HepG2 (cell line): ENCODE measurements at places on chromosomes 7 and 10.

GRCh38 chr7:33143996-33144718, 14.8 kb downstream of the BBS9 start:
- H3K4me1 ChIP-seq, result peaks cover 15% of the 10 kb centered on the region
- H3K27ac ChIP-seq, result no peak overlapping the region
- DNase-seq, result peak; percentile 28
- H3K4me3 ChIP-seq, result no peak overlapping the region
- H3K27me3 ChIP-seq, result no peaks in the 10 kb centered on the region; the same call in 1 of the 2 replicates

GRCh38 chr7:94245500-94245899, 149.2 kb upstream of the COL1A2 start:
- no peaks in the 10 kb centered on the region for H3K4me1 ChIP-seq
- H3K4me3 ChIP-seq, result no peak overlapping the region
- no peak overlapping the region for H3K27ac ChIP-seq
- no peaks in the 10 kb centered on the region for H3K27me3 ChIP-seq

GRCh38 chr10:70970830-70971229, 82.5 kb upstream of the PCBD1 start:
- no peaks in the 10 kb centered on the region for H3K27me3 ChIP-seq
- no peak for DNase-seq
- H3K4me3 ChIP-seq, result no peak overlapping the region
- H3K4me1 ChIP-seq, result no peaks in the 10 kb centered on the region

- H3K27ac ChIP-seq, result no peak overlapping the region
- DNase-seq, result no peak
- H3K4me3 ChIP-seq, result no peak overlapping the region
- no peaks in the 10 kb centered on the region for H3K36me3 ChIP-seq
- H3K4me1 ChIP-seq, result no peaks in the 10 kb centered on the region
- no peaks in the 10 kb centered on the region for H3K27me3 ChIP-seq
Observed at GRCh38 chr10:10996966-10997620, 20.6 kb upstream of the CELF2 start.

- DNase-seq, result peak; percentile 18
- H3K4me3 ChIP-seq, result no peak overlapping the region
- peaks cover 46% of the 10 kb centered on the region for H3K4me1 ChIP-seq
- no peak overlapping the region for H3K27ac ChIP-seq
- no peaks in the 10 kb centered on the region for H3K27me3 ChIP-seq
Observed at GRCh38 chr7:149330914-149331567, 69.0 kb downstream of the ZNF783 start.

GRCh38 chr7:30842542-30843451, 68.9 kb upstream of the AQP1 start:
- no peak overlapping the region for H3K27ac ChIP-seq
- H3K4me1 ChIP-seq, result no peaks in the 10 kb centered on the region
- 0 out of 2 replicates have a peak, but pooled peaks cover 4% of the 10 kb centered on the region for H3K27me3 ChIP-seq
- no peak for DNase-seq
- H3K36me3 ChIP-seq, result no peaks in the 10 kb centered on the region

DNA sequence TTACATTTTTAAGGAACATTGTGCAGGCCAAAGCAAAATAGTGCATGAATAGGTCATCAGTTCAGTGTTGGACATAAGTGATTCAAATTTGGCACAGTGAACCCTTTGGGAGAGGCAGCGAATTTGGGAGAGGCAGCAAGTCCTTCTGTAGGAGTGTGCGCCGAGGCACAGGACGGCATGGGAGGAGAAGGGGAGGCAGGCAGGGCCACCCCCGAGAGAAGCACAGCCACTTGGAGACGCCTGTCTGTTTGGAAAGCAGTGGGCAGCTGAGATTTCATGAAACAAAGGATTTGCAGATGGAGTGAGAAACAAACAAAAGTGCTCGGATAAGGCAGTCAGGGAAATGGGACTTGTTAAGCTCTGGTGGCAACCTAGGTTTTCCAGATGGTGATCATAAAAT, 30.6 kb downstream of the VIPR2 start:
- no peaks in the 10 kb centered on the region for H3K4me1 ChIP-seq
- DNase-seq, result no peak
- peaks cover 80% of the 10 kb centered on the region for H3K27me3 ChIP-seq
- no peak overlapping the region for H3K4me3 ChIP-seq

DNA sequence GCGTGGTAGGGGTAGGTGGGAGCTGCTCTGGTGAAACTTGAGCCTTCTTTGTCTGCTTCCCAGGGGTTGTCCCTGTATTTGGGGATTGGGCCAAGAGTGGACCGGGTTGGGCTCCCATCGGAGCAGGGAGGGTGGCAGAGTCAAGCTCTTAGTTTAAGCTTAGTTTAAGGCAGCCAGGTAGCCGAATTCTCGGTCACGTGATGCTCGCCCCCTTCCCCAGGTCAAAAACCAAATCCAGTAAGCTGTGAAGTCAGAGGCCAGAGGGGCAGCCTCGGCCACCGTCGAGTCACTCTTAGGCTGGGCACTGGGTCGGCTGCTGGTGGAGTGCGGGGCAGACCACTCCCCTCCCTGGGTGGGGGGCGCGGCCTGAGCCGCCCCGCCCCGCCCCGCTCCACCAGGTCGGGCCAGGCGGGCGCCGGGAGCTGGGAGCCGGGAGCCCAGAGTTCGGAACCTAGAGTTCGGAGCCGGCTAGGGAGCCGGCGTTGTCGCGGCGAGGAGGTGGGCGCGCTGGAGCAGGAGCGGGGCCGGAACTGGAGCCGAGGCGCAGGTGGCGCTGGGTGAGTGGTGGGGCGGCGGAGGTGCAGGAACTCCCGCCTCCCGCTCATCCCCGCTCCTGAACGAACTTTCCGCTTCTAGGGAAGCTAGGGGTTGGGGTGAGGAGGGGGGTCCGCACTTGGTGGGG, 2.8 kb upstream of the LZTS2 start:
- DNase-seq, result no peak
- no peaks in the 10 kb centered on the region; the same call in 2 of the 3 replicates for H3K27me3 ChIP-seq
- peak overlapping the region; percentile 71 for H3K4me3 ChIP-seq
- H3K4me1 ChIP-seq, result peaks cover 27% of the 10 kb centered on the region
- peaks cover 8% of the 10 kb centered on the region for H3K36me3 ChIP-seq

- H3K36me3 ChIP-seq, result no peaks in the 10 kb centered on the region
- no peaks in the 10 kb centered on the region for H3K27me3 ChIP-seq
- no peak overlapping the region for H3K4me3 ChIP-seq
- H3K27ac ChIP-seq, result no peak overlapping the region
- peaks cover 43% of the 10 kb centered on the region for H3K4me1 ChIP-seq
Observed at GRCh38 chr7:55028011-55028410, 9.2 kb downstream of the EGFR start.

DNA sequence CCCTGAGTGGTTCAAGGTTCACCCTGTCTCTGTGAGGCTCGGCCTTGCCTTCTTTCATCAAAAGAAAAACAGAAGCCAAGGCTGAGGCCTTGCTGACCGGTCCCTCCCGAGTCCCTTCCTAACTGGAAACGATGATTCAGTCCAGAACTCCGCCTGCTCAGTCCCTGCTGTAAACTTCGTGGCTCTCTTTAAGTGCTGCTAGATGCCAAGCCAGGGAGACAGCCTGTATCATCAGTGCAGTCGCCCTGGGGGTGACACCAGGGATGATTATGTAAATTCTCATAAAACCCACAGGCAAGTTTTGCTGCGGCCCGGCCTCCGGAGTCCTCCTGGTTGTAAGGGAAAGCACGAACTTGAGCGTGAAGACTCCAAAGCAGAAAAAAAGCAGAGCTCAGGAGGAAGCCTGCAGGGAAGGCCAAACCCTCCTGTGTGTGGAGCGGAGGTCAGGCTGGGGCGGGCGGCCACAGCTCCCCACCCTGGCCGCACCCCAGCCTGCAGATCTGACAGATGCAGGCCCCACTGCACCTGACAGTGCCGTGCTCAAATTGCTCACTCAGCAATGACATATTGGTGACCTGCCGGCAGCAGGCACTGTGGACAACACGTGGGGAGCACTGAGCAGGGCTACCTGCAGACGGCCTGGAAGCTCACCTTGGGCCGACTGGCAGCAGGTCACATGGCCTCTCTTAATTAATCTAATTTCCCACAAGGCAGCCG, 123.4 kb downstream of the DYNC2I1 start:
- H3K4me1 ChIP-seq, result peaks cover 36% of the 10 kb centered on the region
- H3K27me3 ChIP-seq, result 0 out of 3 replicates have a peak, but pooled peaks cover 5% of the 10 kb centered on the region
- no peak overlapping the region for H3K4me3 ChIP-seq
- H3K27ac ChIP-seq, result no peak overlapping the region
- no peak for DNase-seq
- H3K36me3 ChIP-seq, result no peaks in the 10 kb centered on the region

DNA sequence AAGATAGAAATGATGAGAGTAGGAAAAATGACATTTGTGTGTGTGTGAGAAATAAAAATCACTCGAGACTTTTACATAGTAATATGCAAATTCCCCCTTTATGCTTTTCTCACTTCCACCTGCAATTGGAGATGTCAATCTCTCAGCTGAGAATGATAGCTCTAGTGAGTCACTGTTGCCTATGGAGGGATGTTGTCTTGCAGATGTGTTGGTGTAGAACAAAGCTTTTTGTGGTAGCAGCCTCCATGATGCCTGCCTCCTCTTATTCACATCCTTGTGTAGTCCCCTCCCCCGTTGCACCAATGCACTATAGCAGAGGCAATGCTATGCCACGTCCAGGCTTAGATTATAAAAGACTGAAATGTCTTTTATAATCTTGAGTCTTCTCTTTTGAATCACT, 33.8 kb downstream of the SPAG6 start:
- H3K4me1 ChIP-seq, result no peaks in the 10 kb centered on the region
- no peaks in the 10 kb centered on the region for H3K36me3 ChIP-seq
- H3K4me3 ChIP-seq, result no peak overlapping the region
- no peaks in the 10 kb centered on the region; the same call in 1 of the 2 replicates for H3K27me3 ChIP-seq
- H3K27ac ChIP-seq, result no peak overlapping the region
- DNase-seq, result no peak

- H3K4me1 ChIP-seq, result peaks cover 9% of the 10 kb centered on the region; the same call in 1 of the 2 replicates
- H3K27me3 ChIP-seq, result no peaks in the 10 kb centered on the region
- H3K36me3 ChIP-seq, result no peaks in the 10 kb centered on the region
Observed at GRCh38 chr7:67550801-67551436, 554.3 kb downstream of the TYW1 start.

- no peaks in the 10 kb centered on the region for H3K36me3 ChIP-seq
- no peak for DNase-seq
- no peak overlapping the region for H3K27ac ChIP-seq
Observed at GRCh38 chr10:71246591-71247413, 34.4 kb downstream of the UNC5B start.

- no peaks in the 10 kb centered on the region for H3K36me3 ChIP-seq
- H3K4me1 ChIP-seq, result no peaks in the 10 kb centered on the region
- H3K27ac ChIP-seq, result no peak overlapping the region
- no peak overlapping the region for H3K4me3 ChIP-seq
- DNase-seq, result no peak
- no peaks in the 10 kb centered on the region for H3K27me3 ChIP-seq
Observed at GRCh38 chr7:33300131-33300530, 170.8 kb downstream of the BBS9 start.

DNA sequence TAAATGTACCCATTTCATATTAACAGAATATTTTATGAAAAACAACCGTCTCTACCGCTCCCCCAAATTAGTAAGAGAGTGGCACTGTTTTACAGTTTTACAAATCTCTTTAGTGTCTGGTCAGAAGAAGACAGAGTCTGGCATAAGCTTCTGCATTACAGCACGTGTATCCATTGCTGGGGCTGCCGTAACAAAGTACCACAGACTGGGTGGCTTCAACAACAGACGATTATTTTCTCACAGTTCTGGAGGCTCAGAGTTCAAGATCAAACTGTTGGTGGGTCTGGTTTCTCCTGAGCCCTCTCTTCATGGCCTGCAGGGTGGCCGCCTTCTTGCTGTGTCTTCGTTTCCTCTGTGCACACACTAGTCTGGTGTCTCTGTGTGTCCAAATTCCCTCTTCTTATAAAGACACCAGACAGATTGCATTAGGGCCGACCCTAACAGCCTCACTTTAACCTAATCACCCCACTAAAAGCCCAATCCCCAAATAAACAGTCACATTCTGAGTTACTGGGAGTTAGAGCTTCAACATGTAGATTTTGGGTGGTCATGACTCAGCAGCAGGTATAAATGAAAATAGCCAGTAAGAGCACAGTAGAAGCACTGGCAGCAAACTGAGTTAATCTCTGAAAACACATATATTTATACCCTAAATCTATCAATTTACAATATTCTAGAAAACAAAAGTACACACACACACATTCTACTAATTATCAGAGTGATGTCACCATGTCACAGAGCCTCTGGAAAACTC, 4.0 kb upstream of the SPOCK2 start:
- no peaks in the 10 kb centered on the region for H3K36me3 ChIP-seq
- peaks cover 8% of the 10 kb centered on the region; the same call in 1 of the 3 replicates for H3K27me3 ChIP-seq
- no peak overlapping the region for H3K4me3 ChIP-seq
- H3K27ac ChIP-seq, result peak overlapping the region; percentile 20

DNA sequence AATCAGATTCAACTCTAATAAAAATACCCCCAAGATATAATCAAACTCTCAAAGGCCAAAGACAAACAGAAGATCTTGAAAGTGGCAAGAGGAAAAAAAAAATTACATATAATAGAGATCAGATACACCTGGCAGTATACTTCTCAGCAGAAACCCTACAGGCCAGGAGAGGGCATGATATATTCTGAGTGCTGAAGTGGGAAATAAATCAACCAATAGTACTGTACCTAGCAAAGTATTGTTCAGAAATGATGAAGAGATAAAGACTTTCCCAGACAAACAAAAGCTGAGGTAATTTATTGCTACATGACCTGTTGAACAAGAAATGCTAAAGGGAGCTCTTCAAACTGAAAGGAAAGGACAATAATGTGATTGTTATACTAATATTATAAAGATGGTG, 291.9 kb downstream of the SH2D4B start:
- no peak overlapping the region for H3K27ac ChIP-seq
- no peaks in the 10 kb centered on the region for H3K4me1 ChIP-seq
- DNase-seq, result no peak
- H3K36me3 ChIP-seq, result no peaks in the 10 kb centered on the region
- no peak overlapping the region for H3K4me3 ChIP-seq
- no peaks in the 10 kb centered on the region for H3K27me3 ChIP-seq

DNA sequence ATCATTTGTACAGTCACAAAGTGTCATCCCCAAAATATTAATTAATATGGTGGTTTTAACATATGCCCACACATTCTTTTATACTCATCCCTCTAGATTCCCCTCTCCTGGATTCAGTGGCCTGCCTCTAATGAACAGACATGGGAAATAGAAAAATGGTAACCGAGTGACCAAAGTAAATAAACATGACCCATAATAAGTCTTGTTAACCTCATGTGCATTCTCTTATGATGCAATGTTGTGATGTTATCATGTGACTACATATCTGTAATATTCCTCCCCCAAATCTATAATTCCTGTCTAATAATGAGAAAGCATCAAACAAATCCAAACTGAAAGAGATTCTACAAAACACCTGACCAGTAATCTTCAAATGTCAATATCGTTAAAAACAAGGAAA, 164.5 kb upstream of the PRSS1 start:
- no peak overlapping the region for H3K4me3 ChIP-seq
- H3K4me1 ChIP-seq, result no peaks in the 10 kb centered on the region

- no peaks in the 10 kb centered on the region for H3K36me3 ChIP-seq
- H3K27ac ChIP-seq, result peak overlapping the region; percentile 99
- H3K27me3 ChIP-seq, result no peaks in the 10 kb centered on the region
- peak overlapping the region; percentile 47; the same call in 1 of the 2 replicates for H3K4me3 ChIP-seq
Observed at GRCh38 chr10:5071411-5072198, 22.6 kb upstream of the AKR1C3 start.

GRCh38 chr7:91459539-91459938, 195.3 kb downstream of the FZD1 start:
- no peaks in the 10 kb centered on the region for H3K27me3 ChIP-seq
- no peak overlapping the region for H3K4me3 ChIP-seq
- DNase-seq, result no peak
- no peaks in the 10 kb centered on the region for H3K36me3 ChIP-seq
